ENCODE measurements at places on chromosomes 6 and 20.

DNA sequence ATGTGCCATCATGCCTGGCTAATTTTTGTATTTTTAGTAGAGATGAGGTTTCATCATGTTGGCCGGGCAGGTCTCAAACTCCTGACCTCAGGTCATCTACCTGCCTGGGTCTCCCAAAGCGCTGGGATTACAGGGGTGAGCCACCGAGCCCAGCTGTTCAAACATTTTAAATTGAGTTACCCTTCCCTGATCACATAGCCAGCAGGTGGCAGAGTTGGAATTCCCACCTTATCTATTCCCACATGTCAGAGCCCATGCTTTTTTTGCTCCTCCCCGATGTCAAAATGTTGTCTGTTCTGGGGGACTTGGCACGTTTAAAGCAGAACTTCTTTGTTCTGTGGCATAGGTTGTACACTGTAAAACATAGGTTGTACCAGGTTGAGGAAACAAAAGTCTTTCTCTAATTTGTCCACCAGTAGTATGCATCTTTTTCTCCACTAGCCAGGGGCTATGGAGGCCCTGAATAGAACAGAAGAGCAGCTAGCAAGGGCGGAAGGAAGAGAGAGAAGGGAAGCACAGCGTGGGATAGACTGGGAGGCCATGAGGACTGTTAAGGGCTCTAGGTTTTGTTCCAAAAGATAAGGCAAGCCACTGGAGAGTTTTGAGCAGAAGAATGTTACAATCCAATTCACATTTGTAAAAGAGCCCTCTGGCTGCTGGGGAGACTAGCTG is 7.3 kb upstream of the LBP start:
- no peak for DNase-seq

- DNase-seq: no peak
Observed at GRCh38 chr20:40463171-40463570, 225.9 kb downstream of the MAFB start.

DNA sequence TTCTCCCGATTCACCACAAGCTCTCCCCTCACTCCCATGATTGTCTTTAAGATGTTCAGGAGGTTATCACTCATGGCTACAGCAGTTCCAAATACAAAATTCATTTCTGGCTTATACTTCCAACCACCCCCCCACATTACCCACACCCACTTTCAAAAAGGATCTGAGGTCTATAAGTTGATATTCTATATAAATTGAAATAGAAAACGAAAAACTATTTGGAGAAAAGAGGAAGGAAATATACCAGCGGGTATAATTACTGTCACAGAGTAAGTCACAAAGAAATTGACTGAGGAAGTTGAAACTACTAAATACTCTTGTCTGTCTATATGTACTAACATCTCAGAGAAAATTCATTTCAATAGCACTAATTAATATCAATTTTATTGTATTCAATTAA is 112.7 kb upstream of the TNFAIP3 start:
- no peak for DNase-seq

DNA sequence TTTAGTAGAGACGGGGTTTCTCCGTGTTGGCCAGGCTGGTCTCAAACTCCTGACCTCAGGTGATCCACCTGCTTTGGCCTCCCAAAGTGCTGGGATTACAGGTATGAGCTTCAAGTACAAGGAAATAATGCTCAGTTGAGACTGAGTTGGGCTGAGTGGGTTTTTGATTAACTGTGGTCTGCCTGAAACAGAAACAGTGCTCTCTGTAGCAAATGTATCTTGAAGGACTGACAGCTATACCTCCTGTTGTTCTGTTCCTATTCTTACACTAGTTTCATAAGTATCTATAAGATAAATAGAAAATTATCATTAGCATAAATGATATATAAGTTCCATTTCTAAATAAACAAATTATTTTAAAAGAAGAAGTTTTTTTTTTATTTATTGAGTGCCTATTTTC is 142.8 kb upstream of the PTPRK start:
- no peak for DNase-seq

GRCh38 chr6:75201021-75201420 is 4.8 kb downstream of the COL12A1 start:
- DNase-seq: no peak

DNA sequence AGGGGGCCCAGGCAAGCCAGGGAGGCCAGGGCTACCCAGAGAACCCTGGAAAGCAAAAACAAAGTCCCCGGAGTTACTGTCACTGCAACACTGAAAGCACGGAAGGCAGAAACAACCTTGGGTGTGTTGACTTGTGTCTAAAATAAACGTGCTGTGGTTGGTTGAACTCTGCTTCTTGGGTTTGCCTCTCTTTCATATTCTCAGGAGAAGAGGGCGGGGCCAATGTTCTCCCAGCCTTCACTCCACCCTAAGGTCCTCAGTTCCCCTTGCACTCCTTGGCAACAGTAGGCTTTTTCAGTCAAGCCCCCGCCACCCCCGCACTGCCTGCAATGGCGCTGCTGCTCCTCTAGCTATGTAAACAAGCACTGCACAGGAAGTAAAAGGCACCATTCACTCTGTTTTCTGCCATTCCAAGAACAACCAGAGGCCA is 60.9 kb downstream of the COL9A1 start:
- peak; percentile 12 for DNase-seq

DNA sequence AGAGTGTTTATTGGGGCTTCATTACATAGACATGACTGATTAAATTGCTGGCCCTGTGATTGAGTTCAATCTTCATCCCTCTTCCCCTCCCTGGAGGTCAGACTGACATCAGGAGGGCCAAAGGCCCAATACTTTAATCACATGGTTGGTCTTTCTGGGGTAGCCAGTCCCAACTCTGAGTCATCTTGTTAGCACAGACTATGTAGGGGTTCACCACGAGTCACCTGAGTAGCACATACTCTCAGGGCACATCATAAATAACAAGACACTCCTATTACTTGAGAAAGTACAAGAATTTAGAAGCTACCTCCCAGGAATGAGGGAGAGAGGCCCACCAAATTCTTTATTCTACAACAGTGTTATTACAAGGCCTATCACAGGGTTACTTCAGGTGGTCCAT is 11.3 kb downstream of the GINS1 start:
- DNase-seq: no peak

GRCh38 chr20:18443886-18444285 is 22.9 kb downstream of the DZANK1 start:
- peak; percentile 85 for DNase-seq

DNA sequence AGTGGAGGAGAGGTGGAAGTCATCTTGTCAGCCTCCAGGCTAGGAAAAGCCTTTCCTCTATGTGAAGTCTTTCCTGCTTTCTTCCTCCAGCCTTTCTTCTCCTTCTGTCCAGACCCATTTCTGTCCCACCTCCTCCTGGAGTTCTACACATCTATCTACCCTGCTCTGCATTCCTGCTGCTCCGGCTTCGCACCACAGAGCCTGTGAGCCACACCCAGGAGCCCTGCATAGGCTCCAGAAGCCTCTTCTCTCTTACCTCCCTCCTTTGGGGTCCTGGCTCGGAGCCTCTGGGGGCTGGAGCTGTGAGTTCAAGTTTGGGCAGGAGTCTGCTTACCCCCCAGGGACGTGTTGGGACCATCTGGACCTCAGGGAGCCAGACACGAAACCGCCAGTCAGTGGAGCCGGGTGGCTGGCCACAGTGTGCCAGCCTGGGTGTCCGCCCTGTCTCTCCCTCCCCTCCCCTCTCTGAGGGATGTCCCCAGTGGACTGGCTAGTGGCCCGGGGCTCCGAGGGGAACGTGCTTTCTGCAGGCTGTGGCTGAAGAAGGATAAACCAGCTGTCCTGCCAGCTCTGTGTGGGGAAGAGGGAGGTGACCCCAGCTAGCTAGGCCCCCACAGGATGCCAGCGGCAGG is 99.2 kb downstream of the VEGFA start:
- no peak for DNase-seq

DNA sequence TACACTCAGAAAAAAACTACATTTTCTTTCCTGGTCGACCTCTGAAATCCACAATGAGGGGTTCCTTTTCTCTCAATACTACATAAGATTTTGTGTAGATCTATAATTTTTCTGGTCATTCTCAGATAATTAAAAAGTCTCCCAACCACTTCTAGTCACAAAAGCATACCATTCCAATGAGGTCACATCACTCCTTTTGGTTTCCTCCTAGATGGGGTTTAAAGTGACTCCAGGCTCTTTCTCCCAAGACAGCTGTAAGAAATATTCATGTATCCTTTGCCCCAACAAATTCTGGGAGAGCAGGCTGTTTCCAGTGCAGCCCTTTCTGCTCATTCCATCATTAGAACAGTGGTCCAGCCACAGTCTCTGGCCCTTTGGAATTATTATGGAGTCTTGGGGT is 43.1 kb upstream of the BEND6 start:
- DNase-seq: no peak

DNA sequence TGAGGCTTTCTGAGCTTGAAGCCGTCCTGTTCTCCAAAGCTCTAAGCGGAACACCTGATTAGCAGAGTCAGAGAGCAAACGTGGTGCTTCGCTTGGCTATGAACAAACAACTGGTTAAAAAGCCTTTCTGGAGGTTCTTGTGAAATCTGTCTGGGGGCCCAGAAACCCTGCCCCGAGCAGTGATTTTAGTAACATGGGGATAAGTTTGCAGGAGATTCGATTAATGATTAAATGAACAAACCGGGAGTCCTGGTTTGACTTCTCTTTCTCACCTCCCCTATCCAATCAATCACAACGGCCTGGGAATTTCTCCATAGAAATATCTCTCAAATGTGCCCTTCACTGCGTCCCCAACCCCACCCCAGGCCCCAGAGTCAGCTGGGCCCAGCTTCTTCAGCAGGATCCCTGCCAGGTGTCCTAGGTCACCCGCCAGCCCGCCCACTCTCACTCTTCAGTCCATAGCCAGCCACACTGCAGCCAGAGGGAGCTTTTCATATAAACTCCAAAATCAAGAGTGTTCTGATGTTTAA is 43.6 kb downstream of the ZDHHC14 start:
- no peak for DNase-seq

DNA sequence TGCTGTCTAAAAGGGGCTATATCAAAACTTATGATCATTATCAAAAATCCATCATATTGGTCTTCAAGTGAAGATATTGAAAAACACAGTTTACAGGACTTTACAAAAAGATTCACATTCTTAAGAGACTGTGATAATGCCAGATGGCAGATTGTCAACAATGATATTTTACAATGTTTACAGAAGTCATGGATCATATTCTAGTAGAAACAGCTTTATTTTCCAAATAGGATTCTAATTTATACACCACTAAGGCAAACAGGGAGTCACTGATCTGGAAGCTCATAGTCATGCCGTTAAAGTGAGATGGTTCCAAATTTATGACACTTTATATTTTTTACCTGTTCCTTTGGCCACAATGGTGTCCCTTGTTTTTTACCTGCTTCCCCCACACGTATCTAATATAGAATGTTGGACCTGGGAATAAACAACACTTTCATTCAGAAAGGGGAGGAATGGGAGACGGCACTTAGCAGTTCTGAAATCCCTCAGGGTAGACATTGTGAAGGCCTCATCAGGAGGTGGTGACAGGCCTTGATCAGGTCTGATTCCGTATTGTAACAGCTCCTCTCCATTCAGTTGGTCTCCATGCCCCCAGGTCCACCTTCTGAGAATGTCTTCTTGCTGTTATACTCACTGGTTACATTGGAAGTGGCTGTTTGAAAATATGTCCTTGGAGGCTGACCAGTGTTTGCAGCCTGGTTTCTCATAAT is 228.6 kb downstream of the ADGB start:
- DNase-seq: no peak

- DNase-seq: peak; percentile 86
Observed at GRCh38 chr6:73652637-73653570, 888 bp downstream of the SLC17A5 start.

- no peak for DNase-seq
Observed at GRCh38 chr20:59364611-59365010, 64.2 kb downstream of the EDN3 start.

GRCh38 chr20:33846291-33846935 is 35.3 kb downstream of the CHMP4B start:
- DNase-seq: peak; percentile 65

DNA sequence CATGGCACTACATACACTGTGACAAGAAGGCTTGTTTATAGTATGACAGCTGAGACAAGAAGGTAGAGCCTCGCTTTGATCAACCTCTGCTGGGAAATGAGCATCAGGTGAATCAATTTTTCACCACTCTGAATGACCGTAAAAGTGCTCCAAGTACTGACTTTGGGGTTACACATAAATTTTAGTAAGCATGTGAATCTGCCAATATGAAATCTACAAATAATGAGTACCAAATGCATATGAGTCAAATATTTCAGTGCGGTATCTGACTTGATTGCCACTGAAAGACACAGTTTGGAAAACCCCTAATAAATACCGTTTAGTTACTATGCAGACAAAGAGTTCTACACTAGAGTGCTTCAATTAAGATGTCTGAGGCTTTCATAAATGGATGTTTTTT is 77.8 kb downstream of the ATG5 start:
- DNase-seq: no peak

- no peak for DNase-seq
Observed at GRCh38 chr20:23157734-23158133, 71.6 kb upstream of the CD93 start.

DNA sequence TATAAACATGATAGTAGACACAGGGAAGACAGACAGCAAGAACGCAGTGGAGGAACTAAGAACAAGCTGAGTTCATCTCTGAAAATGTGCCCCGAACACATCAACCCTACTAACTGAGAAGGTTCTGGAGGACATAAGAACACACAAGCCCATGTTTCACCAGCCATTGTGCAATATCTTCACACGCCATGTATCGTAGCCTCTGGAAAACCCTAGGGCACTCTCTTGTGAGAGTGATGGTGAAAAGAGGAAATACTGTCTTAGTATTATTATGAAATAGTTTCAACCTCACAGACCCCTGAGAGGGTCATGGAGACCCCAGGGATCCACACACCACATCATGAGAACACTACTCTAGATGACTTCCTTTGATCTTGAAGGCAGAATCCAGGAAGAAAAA is 26.1 kb upstream of the FOXF2 start:
- DNase-seq: no peak

DNA sequence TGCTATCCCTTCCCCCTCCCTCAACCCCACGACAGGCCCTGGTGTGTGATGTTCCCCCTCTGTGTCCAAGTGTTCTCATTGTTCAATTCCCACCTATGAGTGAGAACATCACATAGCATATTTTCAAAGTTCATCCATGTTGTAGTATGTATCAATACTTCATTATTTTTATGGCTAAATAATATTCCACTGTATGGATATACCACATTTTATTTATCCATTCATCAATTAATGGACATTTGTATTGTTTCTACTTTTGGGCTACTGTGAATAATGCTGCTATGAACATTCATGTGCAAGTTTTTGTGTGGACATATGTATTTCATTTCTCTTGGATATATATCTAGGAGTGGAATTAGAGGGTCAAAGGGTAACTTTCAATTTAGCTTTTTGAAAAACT is 58.7 kb upstream of the ARMC2 start:
- no peak for DNase-seq

DNA sequence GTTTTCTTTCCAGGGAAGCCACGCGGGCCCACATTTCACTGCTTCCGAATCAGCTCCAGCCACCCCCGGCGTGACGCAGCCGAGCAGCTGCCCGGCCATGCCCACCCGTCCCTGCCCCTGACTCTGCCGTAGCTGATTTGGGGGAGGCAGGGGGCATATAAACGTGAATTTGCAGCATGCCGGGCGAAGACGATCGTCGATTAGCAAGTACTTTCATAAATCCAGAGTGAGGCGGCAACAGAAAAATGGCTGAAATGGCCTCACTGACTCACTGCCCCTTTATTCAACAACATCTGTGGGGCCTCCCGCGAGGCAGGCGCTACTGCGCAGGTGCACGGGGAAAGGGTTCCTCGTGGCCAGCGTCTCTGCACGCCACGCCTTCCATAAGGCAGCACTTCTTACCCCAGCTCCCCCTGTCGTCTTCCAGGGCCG is 118.0 kb downstream of the DLL1 start:
- no peak for DNase-seq

All from NCI-H69 (cell line).